ENCODE measurements at places on chromosomes 7 and 10. TPM values are rescaled to one million over a fixed set of nuclear protein-coding genes. Genes with fewer than 3 reads are reported as not detected.

GRCh38 chr7:83143107-83143506 is 19.6 kb downstream of the PCLO start:
- DNase-seq: no peak

DNA sequence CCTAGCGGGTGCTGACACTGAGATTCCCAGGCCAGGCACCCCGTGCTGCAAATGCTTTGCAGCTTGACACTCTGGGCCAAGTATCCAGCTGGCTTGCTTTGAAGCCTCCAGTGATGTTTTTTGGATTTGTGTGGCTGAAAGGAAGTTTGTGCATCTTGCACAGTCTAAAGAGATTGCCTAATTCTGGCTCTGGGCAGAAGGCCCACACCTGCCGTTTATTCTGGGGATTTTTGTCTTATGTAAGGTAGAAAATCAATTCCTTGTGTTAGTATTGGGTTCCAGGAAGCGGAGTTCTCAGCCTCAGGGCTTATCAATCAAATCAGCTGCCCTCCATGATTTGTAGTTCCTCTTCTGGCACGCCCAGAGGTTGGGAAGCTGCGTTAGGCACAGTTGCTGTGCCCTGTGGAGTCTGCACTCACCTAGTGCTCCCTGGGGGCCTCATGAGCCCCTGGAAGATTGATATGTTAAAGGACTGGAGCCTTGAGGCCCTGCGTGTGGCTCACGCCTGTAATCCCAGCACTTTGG is 8.4 kb upstream of the PURB start:
- DNase-seq: no peak

- no peak for DNase-seq
Observed at GRCh38 chr7:22216832-22217475, 140.0 kb downstream of the RAPGEF5 start.

- DNase-seq: no peak
Observed at GRCh38 chr10:71368643-71369042, 28.1 kb upstream of the CDH23 start.

DNA sequence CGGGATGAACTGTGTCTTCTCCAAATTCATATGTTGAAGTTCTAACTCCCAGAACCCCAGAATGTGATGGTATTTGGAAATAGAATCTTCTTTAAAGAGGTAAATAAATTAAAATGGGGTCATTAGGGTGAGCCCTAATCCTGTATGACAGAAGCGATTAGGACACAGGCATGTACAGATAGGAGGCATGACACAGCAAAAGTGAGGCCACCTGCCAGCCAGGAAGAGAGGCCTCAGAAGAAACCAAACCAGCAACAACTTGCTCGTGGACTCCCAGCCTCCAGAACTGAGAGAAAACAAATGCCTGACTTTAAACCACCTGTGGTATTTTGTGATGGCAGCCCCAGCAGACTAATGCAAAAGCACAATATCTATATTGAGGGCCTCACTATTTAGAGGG is 214.3 kb downstream of the NEBL start:
- DNase-seq: no peak

GRCh38 chr7:57638666-57639065 is 188.7 kb downstream of the ZNF716 start:
- no peak for DNase-seq

- no peak for DNase-seq
Observed at GRCh38 chr10:5282137-5282536, 82.6 kb upstream of the UCN3 start.

DNA sequence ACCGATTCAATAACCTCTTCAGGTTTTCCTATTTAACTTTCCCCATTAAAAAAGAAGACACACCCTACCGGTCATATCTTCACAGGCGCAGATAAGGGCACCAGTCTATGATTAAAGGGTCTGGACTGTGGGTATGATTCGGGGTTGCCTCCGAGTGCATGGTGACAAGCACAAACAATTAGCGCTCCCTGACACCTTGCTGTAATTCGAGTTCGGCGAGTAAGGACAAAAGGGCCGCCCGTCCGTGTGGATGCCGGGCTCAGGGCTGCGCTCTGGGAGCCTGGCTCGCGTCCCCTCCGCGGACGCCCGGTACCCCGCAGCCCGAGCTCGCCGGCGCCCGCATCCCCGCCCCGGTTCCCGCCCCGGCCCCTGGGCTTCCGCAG is 111.9 kb upstream of the RHEB start:
- DNase-seq: no peak

GRCh38 chr10:57506414-57507094 is 761.1 kb downstream of the IPMK start:
- DNase-seq: no peak

- no peak for DNase-seq
Observed at GRCh38 chr7:157774495-157774894, 437.7 kb downstream of the DNAJB6 start.

- DNase-seq: no peak
Observed at GRCh38 chr10:28801247-28801646, 123.9 kb downstream of the BAMBI start.

GRCh38 chr7:24192053-24192452 is 91.9 kb upstream of the NPY start:
- no peak for DNase-seq

DNA sequence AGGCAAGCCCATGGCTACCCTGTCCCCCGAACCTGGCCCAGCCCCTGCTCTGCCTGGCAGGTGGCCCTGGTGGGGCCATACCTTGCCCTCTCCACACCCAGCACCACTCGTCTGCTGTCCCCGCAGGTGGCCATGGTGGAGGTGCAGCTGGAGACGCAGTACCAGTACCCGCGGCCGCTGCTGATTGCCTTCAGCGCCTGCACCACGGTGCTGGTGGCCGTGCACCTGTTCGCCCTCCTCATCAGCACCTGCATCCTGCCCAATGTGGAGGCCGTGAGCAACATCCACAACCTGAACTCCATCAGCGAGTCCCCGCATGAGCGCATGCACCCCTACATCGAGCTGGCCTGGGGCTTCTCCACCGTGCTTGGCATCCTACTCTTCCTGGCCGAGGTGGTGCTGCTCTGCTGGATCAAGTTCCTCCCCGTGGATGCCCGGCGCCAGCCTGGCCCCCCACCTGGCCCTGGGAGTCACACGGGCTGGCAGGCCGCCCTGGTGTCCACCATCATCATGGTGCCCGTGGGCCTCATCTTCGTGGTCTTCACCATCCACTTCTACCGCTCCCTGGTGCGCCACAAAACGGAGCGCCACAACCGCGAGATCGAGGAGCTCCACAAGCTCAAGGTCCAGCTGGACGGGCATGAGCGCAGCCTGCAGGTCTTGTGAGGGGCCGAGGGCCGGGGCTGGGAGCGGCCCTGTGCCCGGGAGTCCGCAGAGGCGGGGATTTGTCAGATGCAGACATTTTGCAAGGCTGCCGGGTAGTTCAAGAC is 13.2 kb downstream of the ORAI2 start:
- DNase-seq: no peak

GRCh38 chr7:142805350-142806021 is 34.7 kb downstream of the PRSS2 start:
- DNase-seq: no peak

DNA sequence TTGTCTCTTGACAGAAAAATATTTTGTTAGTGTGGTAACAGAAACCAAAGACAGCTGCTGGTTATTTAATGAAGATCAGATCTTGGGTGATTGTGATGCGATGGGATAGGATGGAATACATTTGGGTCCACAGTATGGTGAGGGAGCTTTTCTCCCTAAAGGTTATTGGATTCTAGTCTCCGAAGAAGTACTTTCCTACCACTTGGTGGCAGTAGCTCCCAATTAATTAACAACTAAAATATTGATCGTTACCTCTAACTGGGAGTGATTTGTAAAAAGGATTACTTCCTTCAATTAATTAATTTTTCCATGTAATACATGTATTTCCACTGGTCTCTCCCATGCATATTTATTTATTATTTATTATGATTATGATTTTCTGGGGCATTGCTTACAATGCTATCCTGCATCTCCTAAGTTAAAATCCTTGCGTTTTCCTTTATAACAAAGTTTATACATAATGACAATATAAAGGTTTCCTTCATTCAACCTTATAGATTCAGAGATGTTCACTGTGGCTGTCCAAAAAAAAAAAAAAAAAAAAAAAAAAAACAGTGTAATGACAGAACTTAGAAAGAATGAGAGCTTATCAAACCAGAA is 25.6 kb downstream of the TMEM196 start:
- no peak for DNase-seq

MALRD1 gene
- total RNA-seq: 0.47 TPM

FOXP2 gene
- total RNA-seq: 2.1 TPM

MRPS24 gene
- total RNA-seq: 167 TPM

CACNB2 gene
- 38.1 TPM for total RNA-seq
